ENCODE measurements at places on chromosomes 2 and 18. TPM values are rescaled to one million over a fixed set of nuclear protein-coding genes. Genes with fewer than 3 reads are reported as not detected.

LIPT1 gene
- total RNA-seq: 8.1 TPM

LRRC30 gene
- not detected for total RNA-seq

STK39 gene
- total RNA-seq: 13.5 TPM

- H3K36me3 ChIP-seq: peaks cover 26% of the 10 kb centered on the region
- no peak overlapping the region for H3K4me3 ChIP-seq
- H3K27me3 ChIP-seq: no peaks in the 10 kb centered on the region
- no peak overlapping the region for H3K27ac ChIP-seq
Measured at GRCh38 chr2:54975598-54976492, 74.4 kb downstream of the RTN4 start.

DNA sequence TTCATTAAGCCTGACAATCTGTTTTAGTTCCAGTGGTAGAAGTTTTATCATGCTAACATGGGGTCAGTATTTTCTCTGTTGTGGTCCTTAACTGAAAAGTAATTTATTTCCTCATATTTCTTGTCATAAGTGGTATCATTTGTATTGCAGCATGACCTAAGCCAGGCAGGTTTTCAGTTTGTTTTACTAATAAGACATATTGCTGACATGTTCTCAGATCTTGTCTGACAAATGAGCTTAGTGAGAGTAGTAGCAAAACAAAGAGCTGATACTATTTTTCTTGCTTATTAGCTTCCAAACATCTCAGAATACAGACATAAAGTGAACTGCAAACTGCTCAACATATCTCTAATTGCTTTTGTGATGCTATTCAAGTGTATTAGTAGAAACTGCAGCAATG lies 293.6 kb downstream of the DSEL start:
- H3K36me3 ChIP-seq: no peaks in the 10 kb centered on the region
- DNase-seq: no peak
- H3K4me3 ChIP-seq: no peak overlapping the region
- no peaks in the 10 kb centered on the region for H3K27me3 ChIP-seq

Data from tibial nerve (tissue), 4 donors.